ENCODE measurements at places on chromosomes 3 and 15. TPM values are rescaled to one million over a fixed set of nuclear protein-coding genes. Genes with fewer than 3 reads are reported as not detected.

- DNase-seq, result no peak
These were observed 18.2 kb downstream of the KLHL6 start for GRCh38 chr3:183537295-183537730.

- DNase-seq, result no peak
These were observed 123.8 kb downstream of the B3GALNT1 start for GRCh38 chr3:160981217-160981938.

DNA sequence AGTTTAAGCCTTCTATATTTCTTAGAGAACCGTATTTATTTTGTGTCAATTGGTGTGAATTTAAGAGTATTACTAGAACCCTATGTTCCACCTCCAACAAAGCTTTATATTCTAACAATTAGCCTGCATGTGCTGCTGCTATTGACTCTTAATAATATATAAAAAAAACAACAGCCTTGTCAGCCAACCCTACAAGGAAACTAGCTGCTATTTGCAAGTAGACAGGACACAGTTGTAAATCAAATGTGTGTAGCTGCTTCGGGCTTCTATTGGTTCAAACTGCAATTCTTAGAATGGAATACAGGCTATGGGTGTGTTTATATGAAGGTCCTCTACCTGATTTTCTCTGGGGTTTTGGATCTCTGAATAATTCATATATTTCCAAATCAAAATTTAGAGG lies 60.7 kb downstream of the ZBTB20 start:
- no peak for DNase-seq

The TMEM212 gene
- total RNA-seq, result not detected

GRCh38 chr15:95676500-95676899 lies 654.0 kb upstream of the NR2F2 start:
- no peak for DNase-seq

The TNFAIP8L3 gene
- not detected for total RNA-seq

The PPP2R3A gene
- total RNA-seq, result 0.08 TPM

DNA sequence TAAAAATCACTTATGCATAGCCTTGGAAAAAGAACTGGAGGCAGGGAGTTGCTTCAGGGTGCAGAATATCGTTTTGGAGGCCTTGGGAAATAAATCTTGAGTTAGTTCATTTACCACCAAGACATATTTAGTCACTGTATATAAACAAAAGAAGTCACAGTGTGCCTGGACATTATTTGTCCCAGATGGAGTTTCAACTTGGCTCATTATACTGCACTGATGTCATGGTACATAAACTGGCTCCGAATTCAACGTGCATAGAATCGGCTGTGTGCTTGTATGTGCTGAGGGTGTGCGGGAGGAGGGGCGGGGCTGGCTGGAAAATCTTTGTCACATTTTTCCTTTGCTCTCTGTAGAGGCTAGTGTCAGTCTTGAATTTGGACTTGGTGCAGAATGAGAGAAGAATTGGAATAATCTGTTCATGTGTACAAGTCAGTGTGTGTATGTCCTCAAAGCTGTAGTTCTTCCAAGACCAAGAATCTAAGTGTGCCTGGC lies 86.6 kb downstream of the FNDC3B start:
- no peak for DNase-seq

The GRIP2 gene
- not detected for total RNA-seq

The GXYLT2 gene
- not detected for total RNA-seq

- DNase-seq, result no peak
These were observed 144.1 kb downstream of the CD47 start for GRCh38 chr3:107946700-107947099.

The EXD1 gene
- total RNA-seq, result not detected

- no peak for DNase-seq
These were observed 103.3 kb upstream of the GALNT15 start for GRCh38 chr3:16071206-16071605.

GRCh38 chr3:18649666-18650363 lies 224.7 kb upstream of the SATB1 start:
- DNase-seq, result no peak

The P2RY14 gene
- 0.47 TPM for total RNA-seq

- no peak for DNase-seq
These were observed 231.5 kb upstream of the SETMAR start for GRCh38 chr3:4071481-4072184.

DNA sequence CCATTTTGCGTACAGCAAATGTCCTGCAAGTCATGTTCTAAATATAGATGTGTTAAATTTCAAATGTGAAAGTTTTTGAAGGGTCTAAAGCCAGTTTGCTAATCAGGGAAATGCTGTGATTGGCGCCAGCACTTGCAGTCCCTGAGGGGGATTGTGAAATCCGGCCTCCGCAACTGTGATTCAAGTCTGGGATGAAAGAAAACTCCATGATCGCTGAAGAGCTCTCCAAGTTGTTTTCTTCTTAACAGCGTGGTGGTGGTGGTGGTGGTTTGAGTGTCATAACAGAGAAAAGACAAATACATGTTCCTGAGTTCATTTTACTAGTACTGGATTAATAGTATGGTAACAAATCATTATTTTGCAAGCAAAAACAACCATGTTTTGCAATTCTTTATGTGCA lies 51.8 kb downstream of the MITF start:
- DNase-seq, result no peak

The COL6A5 gene
- not detected for total RNA-seq

DNA sequence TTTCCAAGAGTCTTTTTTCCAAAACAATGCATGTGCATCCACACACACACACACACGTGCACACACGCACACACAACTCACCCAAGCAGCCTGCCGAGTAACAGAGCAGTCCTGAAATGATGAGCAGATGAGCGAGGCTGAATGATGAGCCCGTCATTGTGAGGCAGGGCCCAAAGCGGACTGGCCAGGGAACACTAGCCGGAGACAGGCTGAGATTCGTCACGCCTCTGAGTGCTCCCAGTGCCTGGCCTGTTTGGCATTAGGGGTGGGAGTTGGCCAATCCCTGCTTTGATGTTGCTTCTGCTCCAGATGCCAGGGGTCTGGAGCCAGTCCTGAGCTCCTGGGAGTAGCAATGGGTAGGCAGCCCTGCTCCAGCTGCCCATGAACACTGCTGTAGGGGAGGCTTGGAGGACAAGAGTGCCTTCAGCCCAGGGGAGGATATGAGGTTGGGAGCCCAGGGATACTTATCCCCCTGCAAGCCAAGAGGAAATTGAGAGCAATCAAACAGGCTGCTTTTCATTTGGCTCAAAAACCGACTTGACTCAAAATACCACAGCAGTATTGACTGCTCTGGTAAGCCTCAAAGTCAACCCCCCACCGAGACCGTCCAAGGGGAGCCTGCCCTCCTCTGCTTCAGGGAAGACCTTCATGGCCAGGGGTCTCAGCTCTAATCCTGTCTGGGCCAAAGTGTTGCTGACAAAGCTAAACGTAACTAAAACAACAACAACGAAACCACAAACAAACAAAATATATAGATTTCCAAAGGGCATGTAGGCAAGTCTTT lies 22.9 kb downstream of the COLQ start:
- DNase-seq, result no peak

- DNase-seq, result no peak
These were observed 12.4 kb upstream of the GREM1 start for GRCh38 chr15:32705446-32705845.

DNA sequence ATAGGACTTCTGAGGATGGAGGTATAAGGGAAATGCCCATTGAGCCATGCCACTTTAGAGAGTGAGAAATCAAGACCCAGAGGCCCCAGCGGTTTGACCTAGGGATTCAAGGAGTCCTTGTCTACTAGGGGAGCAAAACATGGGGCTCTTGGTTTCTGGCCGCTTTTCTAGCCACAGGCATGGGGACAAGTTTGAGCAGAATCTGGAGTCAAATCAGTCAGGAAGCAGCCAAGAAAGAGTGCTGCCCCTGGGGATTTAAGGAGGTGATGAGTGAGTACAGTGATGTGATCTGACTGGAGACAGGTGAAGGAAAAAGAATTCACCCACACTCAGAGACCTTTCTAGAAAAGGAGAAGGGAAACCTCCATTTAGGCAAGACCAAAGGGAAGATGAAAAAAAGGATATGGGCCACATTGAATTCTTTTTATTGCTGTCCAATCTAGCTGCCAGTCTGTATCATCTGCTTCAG lies 244.0 kb upstream of the TBC1D5 start:
- DNase-seq, result no peak

DNA sequence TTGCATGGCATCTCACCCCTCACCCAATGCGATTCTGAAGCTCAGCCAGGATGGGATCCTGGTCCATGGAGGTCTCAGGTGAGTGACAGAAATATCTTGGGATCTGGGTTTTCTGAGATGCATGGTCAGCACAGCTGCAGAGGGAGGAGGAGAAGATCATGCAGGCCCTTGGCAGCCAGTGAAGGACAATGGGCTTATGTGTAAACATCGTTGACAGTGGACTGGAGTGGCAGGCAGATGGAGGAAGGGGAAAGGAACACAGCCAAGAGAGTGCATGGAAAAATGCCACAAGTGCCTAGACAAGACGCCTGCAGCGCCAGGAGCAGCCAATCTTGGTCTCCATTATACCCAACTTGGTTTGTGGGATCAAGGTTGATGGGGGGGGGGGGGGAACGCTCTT lies 347.9 kb downstream of the MCTP2 start:
- no peak for DNase-seq

The UBXN7 gene
- 72.5 TPM for total RNA-seq

The PDIA5 gene
- total RNA-seq, result 2.7 TPM

- no peak for DNase-seq
These were observed 4.9 kb downstream of the MESP2 start for GRCh38 chr15:89781055-89781454.

DNA sequence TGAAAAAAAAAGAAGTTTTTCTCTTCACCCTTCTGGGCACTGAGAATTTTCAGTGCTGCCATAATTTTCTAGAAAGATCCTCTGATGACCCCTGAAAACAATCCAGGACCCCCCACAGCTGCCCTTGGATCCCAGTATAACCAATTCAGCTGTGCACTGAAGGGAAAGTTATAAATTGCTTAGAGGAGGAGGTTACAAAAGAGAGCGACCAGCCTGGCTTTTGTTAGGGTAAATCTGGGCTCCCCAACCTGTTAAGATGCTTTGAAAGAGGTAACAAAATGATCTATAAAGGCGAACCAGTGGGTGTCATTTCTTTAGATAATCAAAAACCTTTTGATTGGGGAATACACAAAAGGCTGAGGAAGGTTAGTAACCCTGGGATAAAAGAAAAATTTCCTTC lies 407.9 kb upstream of the ATP11B start:
- DNase-seq, result no peak

- DNase-seq, result no peak
These were observed 56.8 kb downstream of the PHLDB2 start for GRCh38 chr3:111915905-111916304.

DNA sequence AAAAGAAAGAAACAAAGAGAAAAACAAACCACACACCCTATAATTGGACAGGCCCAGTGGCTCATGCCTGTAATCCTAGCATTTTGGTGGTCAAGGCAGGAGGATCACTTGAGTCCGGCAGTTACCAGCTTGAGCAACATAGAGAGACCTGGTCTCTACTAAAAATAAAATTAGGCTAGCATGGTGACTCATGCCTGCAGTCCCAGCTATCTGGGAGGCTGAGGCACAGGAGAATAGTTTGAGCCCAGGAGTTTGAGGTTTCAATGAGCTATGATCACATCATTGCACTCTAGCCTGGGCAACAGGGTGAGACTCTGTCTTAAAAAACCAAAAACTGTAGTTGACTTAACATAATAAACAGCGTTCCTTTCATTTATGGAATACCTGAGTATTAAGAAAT lies 72.3 kb upstream of the ST3GAL6 start:
- no peak for DNase-seq

The BCL2A1 gene
- 27.1 TPM for total RNA-seq

- no peak for DNase-seq
These were observed 400.4 kb downstream of the MAGI1 start for GRCh38 chr3:65638301-65638700.

DNA sequence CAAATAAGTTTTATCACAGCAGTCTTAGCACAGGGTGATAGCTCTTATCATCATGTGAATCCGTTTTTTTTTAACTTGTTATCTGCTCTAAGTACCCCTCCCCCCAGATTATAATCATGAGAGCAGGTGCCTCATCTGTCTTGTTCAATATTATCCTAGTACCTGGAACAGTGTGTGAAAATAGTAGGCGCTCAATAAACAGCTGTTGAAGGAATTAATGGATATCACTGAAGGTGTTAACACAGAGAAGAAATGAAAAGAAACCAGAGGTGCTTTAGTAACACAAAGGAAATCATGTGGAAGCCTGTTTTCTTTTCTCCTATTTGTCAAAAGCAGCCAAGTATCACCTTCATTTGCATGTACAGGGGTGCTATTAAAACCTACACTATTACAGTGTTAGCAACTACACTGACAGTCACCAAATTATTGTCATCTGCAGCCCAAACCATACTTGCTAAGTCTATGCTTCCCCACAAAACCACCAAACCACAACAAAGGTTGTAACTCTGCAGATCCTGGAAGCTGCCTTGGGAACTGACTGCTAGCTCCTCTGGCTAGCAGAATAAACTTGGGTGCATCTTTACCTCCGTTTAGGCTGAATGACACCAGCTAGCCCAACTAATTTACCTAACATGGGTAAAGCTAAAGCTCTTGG lies 2.9 kb downstream of the XPC start:
- DNase-seq, result no peak

- DNase-seq, result no peak
These were observed 24.3 kb downstream of the ARHGAP11B start for GRCh38 chr15:30650012-30650929.

The SUSD5 gene
- total RNA-seq, result not detected

The DBR1 gene
- total RNA-seq, result 31.2 TPM

DNA sequence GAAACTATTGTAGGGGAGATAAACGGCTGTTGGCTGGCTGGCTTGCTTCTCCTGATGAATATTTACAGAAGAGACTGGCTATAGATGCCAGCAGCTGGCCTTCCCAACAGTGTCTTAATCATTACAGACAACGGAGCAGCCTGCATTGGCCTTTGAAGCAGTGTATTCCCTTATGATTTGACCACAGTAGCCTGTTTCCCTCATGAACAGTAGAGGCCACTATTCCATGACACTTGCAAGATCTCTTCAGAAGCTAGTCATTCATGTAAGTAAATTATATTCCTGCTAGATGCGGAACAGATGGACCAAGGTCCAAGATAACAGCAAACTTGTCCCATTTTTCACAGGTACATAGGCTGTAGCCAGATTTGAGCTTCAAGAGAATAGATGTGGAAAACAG lies 47.3 kb downstream of the TMCO5A start:
- DNase-seq, result no peak

The GOLGA6L7 gene
- not detected for total RNA-seq

GRCh38 chr3:47164007-47164881 lies at the start of gene SETD2:
SETD2 (minus strand) TSS chr3:47164113; CDS start chr3:47163924, 189 bp downstream.
- DNase-seq, result peak; percentile 86

The ALPK3 gene
- 0.14 TPM for total RNA-seq
